ENCODE measurements at places on chromosomes 11 and 22.

DNA sequence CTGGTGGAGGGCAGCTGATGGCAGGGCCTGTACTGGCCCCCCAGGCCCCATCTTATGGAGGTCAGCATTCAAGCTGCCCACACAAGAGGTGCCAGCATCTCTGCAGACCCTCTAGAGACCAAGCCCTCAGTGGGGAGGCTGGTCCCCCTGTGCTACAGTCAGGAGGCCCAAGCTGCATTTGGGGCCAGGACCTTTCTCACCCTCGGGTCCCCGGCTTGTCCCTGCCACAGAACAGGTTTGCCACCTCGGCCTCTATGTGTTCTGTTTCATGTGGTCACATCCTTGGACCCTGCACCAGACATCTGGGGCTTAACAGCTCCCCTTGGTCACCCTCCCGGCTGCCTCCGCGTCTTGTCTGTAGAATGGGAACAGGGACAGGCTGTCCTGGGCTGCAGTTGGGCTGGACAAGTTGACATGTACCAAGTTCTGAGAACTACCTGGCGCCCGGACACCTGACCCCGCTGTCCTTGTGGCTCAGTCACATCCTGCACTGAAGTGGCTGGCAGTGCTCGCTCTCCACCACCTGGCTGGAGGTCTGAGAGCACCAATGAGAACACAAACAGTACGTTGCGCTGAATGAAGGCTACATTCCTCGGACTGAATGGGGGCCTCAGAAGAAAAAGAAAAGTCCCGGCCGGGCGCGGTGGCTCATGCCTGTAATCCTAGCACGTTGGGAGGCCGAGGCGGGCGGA lies 2.7 kb upstream of the PLXNB2 start:
- DNase-seq = no peak

- no peak for DNase-seq
Observed at GRCh38 chr11:23405350-23405937, 545.2 kb upstream of the CCDC179 start.

- DNase-seq = no peak
Observed at GRCh38 chr11:99432677-99433076, 411.9 kb downstream of the CNTN5 start.

GRCh38 chr11:128662076-128662475 lies 31.8 kb upstream of the FLI1 start:
- DNase-seq = no peak

DNA sequence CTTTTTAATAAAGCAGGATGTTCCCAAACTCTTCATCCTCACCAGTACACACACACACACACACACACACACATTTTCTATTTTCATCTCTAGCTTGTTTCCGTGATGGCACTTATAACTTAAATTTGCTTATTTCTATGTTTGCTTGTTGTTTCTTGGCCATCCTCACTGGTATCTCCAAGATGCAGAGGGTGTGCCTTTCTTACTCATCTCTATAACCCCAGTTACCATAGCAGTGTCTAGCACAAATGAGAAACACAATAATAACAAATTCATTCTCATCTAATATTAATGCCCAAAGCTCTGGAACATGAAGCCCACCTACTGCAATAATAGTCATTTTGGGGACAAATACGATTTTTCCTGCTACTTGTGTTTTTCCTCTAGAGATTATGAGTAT lies 156.3 kb downstream of the GRM5 start:
- no peak for DNase-seq

GRCh38 chr11:60974726-60975125 lies 3.2 kb downstream of the CD6 start:
- no peak for DNase-seq

GRCh38 chr11:86360775-86361395 lies 13.8 kb upstream of the CCDC81 start:
- no peak for DNase-seq

DNA sequence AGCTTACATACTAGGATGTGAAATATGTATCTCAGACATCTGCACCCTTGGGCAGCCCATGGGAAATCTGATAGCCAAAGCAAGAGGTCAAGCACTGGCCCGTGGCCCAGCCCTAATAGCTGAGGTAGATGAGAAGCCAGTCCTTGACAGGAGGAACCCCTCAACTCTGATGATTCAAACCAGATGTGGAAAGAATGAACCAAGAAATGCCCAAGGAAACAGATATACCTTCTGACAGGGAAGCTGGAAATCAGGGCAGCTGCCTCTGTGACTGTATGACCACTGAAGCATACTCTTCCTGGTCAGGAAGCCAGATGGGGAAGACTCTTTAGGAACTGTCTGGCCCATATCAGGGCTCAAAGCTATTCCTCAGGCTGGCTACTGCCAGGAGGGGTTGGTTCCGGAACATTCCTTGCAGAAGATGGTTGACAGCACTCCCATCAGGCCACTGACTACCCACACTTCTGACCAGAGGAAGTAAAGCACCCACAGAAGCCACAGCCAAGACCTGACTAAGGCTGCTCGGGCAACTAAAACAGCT lies 124.2 kb downstream of the SWAP70 start:
- DNase-seq = no peak

GRCh38 chr11:130947889-130948288 lies 31.6 kb upstream of the SNX19 start:
- DNase-seq = no peak

DNA sequence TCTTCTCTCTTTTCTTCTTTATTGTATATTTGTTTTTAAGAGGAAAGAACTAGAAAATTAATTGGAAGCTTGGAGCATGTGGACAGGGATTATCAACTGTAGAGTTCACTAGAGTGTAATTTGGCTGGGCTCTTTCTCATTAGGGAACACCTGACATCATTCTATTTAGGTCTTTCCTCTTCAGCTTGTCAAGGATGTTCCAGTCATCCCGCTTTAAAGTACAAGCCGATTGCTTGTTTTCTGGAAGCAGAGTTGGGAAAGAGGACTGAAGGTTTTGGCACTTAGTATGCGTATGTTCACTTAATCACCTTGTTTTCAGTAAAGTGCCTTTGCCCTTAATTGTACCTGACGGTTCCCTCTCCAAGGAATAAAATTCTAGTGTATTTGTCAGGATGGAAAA lies 111.6 kb downstream of the WNT11 start:
- no peak for DNase-seq

DNA sequence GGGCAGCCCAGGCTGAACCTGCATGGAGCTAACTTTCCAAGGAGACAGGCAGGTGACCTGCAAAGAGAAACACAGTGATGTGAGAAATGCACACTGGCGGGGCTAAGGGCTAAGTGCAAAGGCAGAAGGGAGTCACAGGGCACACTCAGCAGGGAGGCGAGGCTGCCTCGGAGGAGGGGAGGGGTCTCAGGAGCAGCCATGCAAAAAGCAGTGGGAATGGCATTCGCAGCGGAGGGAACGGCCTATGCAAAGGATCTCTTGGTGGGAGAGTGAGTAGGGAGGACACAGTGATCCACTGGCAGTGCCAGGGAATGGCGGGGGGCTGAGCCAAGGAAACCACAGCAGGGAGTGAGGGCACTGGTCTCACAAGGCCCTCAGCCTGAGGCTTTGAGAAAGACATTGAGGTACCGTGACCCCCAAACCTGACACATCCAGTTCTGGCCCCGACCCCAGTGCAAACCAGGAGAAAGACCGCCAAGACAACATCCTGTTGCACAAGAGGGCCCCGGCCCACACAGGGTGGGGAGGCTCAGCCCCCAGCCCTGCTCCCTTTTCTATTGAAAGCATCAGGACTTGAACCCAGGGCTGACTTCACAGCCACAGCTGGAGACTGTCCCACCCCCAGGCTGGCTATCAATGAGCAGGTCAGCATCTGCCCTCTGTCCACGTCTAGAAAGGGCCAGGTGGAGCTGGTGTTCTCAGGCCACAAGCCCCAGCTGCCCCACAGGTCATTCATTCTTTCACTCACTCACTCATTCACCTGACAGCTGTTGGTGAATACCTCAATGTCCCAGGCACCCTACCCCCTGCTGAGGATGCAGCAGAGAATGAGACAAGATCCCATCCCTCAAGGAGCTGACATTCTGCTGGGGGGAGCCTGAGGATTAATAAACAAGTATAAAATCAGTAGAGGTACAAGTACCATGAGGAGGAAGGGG lies 50.7 kb downstream of the IGLL1 start:
- DNase-seq = no peak

- no peak for DNase-seq
Observed at GRCh38 chr11:117095284-117096161, 2.7 kb downstream of the SIK3 start.

All from nephron progenitor cell (in vitro differentiated cells).